ENCODE measurements at places on chromosomes 1 and 21.

DNA sequence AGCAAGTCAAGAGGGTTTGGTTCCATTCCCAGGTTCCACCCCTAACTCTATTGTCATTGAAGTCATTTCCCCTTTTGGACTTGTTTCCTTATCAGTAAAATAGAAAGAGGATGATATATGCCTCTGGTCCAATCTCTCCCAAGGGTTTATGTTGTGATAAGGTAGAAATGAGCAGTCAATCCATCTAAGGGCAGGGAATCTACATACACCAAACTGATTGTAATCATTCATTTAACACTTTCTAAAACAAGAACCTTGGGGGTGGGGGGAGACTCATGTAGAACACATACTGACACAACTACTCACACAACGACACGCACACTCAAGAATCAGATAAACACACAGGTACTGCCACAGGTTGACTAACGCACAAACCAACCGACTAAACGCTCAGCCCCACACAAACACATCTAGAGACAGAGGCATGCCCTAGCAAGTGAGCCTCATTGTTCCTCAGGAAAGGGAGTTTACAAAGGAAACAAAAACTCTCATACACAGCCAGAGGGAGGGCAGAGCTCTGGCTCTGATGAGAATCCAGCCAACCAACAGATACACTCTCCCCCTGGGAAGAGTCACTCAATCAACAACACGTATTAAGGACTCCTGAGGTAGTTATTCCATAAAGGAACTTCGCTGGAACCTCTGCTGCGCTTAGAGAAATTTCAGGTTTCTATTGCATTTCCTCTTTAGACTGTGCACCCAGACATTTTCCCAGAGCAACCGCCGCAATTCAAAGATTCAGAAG lies 1.0 kb downstream of the F11R start:
- no peak for DNase-seq

DNA sequence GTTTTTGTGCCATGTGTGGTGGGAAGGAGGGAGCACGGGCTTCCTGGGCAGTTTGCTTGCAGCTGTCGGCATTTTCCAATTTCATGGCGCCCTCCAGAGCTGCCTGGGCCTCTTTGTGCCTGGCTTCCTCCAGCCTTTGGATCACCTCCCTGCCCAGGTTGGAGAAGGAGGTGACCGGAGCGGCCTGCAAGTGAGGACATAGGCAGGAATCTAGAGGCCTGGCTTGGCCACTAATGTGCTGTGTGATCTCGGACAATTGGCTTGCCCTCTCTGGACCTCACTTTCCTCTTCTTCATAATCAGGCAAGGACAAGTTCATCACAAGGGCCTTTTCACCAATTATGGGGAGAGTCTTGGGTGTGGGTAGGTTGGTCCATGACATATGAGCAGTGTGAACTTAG lies 245.1 kb downstream of the MATN1 start:
- DNase-seq, result no peak

- DNase-seq, result no peak
These were observed 107.9 kb downstream of the SUSD4 start for GRCh38 chr1:223256034-223256433.

- no peak for DNase-seq
These were observed 3.5 kb downstream of the NAV1 start for GRCh38 chr1:201542309-201543035.

GRCh38 chr1:206787891-206788290 lies 15.6 kb upstream of the IL10 start:
- no peak for DNase-seq

DNA sequence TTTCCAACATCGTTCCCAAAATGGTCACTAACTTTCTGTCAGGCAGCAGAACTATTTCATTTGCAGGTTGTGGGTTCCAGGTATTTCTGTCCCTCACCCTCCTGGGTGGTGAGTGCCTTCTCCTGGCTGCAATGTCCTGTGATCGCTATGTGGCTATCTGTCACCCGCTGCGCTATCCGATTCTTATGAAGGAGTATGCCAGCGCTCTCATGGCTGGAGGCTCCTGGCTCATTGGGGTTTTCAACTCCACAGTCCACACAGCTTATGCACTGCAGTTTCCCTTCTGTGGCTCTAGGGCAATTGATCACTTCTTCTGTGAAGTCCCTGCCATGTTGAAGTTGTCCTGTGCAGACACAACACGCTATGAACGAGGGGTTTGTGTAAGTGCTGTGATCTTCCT lies 9.3 kb downstream of the OR2AJ1 start:
- no peak for DNase-seq

GRCh38 chr1:236281198-236281653 lies 532 bp downstream of the ERO1B start:
- no peak for DNase-seq

Data from stimulated activated CD8-positive, alpha-beta memory T cell treated with anti-CD3 and anti-CD28 coated beads, Interleukin-15, amount 100 ng/mL, for 48 hours (primary cell).